Osteocyte (in vitro differentiated cells): ENCODE measurements at places on chromosomes 16 and 17.

DNA sequence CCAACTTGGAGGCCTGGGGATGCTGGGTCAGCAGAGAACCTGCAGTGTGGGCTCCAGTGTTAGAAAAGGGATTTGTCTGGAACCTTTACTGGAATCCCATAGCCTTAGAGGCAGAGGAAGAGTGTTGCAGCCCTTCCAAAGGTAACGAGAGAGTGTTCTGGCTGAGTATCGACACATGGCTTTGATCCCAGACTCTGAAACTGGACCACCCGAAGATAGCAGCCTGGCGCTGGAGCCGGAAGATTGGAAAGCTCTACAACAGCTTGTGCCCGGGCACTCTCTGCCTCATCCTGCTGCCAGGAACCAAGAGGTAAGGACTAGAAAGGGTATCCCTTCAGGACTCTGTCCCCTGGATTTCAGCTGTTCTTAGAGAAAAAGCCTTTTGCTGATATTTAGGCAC is 39.7 kb downstream of the REXO5 start:
- H3K27me3 ChIP-seq, result no peaks in the 10 kb centered on the region
- H3K4me3 ChIP-seq, result no peak overlapping the region
- peaks cover 1% of the 10 kb centered on the region for H3K36me3 ChIP-seq
- no peak overlapping the region for H3K27ac ChIP-seq
- no peak for DNase-seq

- DNase-seq, result no peak
- H3K27ac ChIP-seq, result no peak overlapping the region
- H3K4me1 ChIP-seq, result peaks cover 19% of the 10 kb centered on the region
- H3K36me3 ChIP-seq, result peaks cover 3% of the 10 kb centered on the region
- no peak overlapping the region for H3K4me3 ChIP-seq
- no peaks in the 10 kb centered on the region for H3K27me3 ChIP-seq
Measured at GRCh38 chr16:75029854-75030253, 31.0 kb downstream of the ZNRF1 start.

- no peak for DNase-seq
- H3K36me3 ChIP-seq, result no peaks in the 10 kb centered on the region
- H3K4me3 ChIP-seq, result no peak overlapping the region
Measured at GRCh38 chr17:57551321-57552079, 193.6 kb downstream of the CCDC182 start.

- no peak overlapping the region for H3K4me3 ChIP-seq
- DNase-seq, result peak; percentile 92
- peaks cover 45% of the 10 kb centered on the region for H3K4me1 ChIP-seq
- H3K36me3 ChIP-seq, result no peaks in the 10 kb centered on the region
Measured at GRCh38 chr16:85393674-85394451, 219.3 kb upstream of the GSE1 start.

DNA sequence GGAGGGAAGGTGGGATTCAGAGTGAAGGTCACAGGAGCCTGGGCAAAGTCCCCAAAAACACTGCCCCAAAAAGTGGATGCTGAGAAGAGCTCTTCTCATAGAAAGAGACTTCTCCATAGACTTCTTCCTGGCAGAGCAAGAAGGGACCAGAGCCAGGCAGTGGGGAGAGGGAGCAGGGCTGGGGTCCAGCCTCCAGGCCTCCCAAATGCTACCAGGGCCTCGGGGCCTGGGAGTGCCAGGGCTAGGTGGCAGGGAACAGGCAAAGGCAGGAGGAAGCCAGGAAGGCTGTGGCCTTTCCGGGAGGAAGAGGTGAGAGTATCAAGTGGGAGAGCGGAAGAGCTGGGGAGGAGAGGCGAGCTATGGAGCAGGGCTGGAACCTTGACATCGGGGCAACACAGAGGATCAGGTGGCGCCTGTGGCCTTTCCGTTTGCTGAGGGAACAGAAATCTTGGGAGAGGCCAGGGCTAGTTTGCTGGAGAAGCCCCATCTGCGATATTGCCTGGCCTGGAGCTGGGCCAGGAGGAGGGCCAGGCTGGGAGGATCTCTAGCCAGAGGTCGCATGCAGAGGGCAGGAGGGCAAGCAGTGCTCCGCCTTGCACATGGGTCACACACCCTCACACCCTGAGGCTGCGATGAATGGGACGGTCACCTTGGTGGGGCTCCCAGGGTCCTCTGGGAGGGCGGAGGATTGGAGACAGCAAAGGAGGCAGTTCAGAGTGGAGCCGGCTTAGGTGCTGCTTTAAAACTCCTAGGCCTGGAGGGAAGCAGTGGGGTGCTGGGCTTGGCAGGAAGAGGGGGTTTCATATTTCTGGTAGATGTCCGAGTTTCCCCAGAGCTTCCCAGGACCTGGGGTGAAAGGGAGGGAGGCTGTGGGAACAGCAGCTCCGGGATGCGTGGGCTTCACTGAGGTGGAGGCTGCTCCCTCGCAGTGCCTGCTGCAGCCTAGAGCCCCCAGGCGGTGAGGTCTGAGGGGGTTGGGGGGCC is 3.4 kb downstream of the SLC16A5 start:
- no peak for DNase-seq
- H3K27me3 ChIP-seq, result no peaks in the 10 kb centered on the region
- peaks cover 60% of the 10 kb centered on the region for H3K4me1 ChIP-seq

DNA sequence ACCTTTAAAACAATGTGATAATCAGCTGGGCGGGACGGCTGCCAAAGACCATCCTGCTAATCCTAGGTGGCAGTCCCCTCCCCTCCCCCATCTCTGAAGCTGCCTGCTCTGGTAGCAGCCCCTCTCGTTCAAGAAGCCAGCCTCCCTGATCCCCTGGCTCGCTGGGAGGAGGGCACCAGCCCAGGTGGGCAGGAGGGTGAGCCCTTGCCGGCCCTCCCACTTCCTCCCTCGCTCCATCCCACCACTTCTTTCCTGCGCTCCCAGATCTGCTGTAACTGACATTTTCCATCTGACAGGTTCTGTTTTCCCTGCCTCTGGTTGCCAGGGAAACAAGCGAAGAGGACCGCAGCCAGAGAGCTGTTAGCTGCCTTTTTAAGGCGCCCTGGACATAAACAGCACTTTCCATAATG is 155.7 kb upstream of the TNRC6C start:
- H3K36me3 ChIP-seq, result no peaks in the 10 kb centered on the region
- no peak for DNase-seq
- H3K27me3 ChIP-seq, result peaks cover 51% of the 10 kb centered on the region
- peak overlapping the region; percentile 21 for H3K27ac ChIP-seq

GRCh38 chr16:75810342-75810741 is 84.1 kb upstream of the CPHXL start:
- H3K4me3 ChIP-seq, result no peak overlapping the region
- H3K4me1 ChIP-seq, result no peaks in the 10 kb centered on the region
- H3K27ac ChIP-seq, result no peak overlapping the region
- no peak for DNase-seq
- H3K27me3 ChIP-seq, result peaks cover 6% of the 10 kb centered on the region
- no peaks in the 10 kb centered on the region for H3K36me3 ChIP-seq

- H3K36me3 ChIP-seq, result no peaks in the 10 kb centered on the region
- no peak overlapping the region for H3K27ac ChIP-seq
- H3K27me3 ChIP-seq, result peaks cover 71% of the 10 kb centered on the region
- H3K4me1 ChIP-seq, result no peaks in the 10 kb centered on the region
Measured at GRCh38 chr17:39848600-39848999, 15.5 kb downstream of the IKZF3 start.

- H3K4me1 ChIP-seq, result peaks cover 66% of the 10 kb centered on the region
- H3K4me3 ChIP-seq, result no peak overlapping the region
- no peak for DNase-seq
- no peaks in the 10 kb centered on the region for H3K27me3 ChIP-seq
- peak overlapping the region; percentile 6 for H3K27ac ChIP-seq
Measured at GRCh38 chr17:17063546-17064122, 21.4 kb downstream of the MPRIP start.

DNA sequence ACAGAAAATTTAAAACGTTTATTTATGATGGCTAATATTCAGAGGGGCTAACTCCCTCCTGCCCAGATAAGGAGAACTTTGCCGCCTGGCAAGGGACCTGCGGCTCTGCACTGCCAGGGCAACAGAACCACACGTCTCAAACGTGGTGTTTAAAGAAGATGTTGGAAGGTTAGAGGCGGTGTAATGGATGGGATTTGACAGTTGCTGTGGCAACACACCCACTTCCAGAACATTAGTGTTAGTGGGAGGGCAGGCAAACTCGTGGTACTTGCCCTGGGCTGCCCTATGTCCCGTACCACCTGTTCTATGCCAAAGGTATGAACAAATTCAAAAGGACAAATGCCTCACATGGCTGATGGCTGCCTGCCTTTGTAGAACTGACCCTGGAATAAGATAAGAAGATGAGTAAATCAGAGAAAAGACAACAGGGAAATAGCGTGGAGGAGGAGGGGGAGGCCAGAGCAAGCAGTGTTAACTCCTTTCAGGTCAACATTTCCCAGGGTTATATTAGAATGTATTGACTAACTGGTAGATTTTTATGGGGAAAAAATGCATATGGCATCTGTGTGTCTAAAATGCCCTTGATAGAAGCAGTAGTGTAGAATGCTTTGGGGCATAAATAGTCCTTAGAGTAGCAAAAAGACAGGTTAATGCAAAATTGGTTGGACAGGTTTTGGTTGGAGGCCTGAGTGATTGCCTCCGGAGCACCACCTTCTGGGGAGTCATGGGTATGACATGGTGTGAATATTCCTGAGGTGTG is 30.8 kb downstream of the HLF start:
- no peak overlapping the region for H3K27ac ChIP-seq
- no peaks in the 10 kb centered on the region for H3K4me1 ChIP-seq
- peaks cover 14% of the 10 kb centered on the region for H3K27me3 ChIP-seq
- H3K4me3 ChIP-seq, result no peak overlapping the region
- no peaks in the 10 kb centered on the region for H3K36me3 ChIP-seq

DNA sequence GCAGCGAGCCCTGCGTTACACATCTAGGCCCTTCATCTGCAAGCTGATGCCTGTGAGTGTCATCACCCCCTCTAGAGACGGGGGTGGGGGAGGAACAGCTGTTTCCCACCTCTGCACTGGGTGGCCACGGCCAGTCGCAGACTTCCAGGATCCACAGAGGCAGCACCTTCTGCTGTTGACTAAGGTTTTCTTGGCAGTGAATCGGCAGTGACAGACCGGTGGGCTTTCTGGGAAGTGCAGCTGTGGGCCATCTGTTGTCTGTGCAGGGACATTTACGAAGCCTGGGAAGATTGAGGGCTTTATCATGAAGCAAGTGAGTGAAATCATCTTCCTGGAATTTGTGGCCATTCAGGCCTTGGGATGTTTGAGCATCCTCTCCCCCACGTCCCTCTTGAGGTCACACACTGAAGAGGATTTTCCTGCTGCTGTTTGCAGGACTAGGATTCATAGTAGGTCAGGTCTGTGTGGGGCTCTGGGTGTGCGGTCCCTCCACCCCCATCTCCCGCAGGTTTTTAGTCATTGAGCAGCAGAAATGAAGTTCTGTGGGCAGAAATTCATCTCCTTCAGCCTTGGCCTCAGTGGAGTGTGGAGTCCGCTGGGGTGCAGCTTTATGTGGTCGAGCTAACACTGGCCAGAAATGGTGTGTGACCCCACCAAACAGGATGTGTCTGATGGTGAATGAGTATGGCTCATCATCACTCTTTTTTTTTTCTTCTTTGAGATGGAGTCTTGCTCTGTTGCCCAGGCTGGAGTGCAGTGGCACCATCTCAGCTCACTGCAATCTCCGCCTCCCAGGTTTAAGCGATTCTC is 12.0 kb downstream of the PGS1 start:
- no peak for DNase-seq
- peaks cover 5% of the 10 kb centered on the region for H3K36me3 ChIP-seq
- no peaks in the 10 kb centered on the region for H3K27me3 ChIP-seq
- H3K4me3 ChIP-seq, result no peak overlapping the region

DNA sequence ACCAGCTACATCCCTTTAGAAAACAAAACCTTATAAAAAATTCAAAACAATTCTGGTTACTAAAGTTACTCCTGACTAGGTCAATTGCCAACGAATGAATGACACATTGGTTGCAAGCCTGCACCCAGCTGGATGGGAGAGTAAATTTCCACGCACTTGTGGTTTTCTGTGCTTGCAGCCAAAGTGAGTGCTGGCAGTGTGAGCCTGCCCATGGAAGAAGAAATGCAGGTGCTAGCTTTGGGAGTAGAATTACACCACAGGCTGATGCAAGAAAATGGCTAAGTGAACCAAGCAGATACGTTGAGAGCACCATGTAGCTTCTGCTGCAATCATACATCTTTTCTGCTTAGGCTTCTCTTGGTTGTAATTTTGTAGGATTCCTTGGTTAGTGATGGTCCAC is 74.6 kb downstream of the SYCE1L start:
- H3K27me3 ChIP-seq, result peaks cover 26% of the 10 kb centered on the region
- H3K4me3 ChIP-seq, result no peak overlapping the region

DNA sequence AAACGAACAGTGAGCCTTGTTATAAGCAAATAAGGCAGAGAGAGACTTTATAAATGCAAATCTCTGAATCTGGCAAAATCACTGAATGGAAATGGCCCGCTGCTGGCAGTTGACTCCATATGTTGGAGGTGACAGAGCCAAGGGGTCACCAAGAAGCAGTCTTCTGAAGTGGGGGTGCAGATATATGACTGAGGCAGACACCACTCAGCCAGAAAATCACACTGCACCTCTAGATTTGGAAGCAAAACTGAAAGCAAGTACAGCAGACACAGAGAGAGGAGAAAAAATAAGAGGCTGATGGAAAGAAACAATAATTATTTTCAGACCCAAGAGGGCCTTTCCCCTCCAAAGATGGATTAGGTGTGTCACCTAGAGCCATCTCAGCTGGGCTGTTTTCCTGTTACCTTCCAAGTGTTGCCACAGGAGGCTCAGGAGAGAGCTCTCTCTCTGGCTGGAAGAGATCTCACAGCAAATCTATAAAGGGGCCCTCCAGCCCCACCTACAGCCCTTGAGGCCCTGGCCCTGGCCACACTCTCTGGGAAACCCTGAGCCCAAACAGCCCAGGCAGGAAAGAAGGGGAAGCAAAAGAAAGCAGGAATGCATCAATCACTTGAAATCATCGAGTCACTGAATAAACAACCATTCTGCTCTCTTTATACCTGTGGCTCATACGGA is 585.1 kb upstream of the PSMD7 start:
- no peak for DNase-seq
- no peaks in the 10 kb centered on the region for H3K27me3 ChIP-seq
- H3K27ac ChIP-seq, result no peak overlapping the region
- no peaks in the 10 kb centered on the region for H3K36me3 ChIP-seq

DNA sequence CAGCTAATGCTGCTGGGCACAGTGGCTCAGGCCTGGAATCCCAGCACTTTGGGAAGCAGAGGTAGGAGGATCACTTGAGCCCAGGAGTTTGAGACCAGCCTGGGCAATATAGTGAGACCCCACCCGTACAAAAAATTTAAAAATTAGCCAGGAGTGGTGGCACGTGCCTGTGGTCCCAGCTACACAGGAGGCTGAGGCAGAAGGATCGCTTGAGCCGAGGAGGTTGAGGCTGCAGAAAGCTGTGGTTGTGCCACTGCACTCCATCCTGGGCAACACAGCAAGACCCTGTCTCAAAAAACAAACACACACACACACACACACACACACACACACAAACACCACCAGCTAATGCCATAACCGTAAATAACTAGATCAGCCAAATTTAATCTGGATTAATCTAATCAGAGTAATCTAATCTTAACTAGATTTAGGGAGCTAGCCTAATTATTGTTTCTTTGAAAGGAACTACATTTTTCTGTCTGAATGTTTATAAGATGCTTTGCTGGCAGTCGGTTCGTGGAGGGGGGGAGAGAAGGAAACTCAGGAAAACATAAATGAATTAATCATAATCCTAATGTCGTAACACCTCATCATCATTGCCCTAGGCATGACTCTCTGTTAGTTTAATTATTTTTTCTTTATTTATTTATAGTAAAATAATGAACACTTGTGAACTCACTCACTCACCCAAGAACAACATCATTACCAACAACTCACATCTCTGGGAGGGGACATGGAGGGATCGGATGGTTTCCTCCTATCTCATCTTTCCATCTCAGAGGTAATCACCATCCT is 12.5 kb upstream of the RBBP6 start:
- DNase-seq, result peak; percentile 36
- H3K4me1 ChIP-seq, result no peaks in the 10 kb centered on the region
- peaks cover 25% of the 10 kb centered on the region for H3K27me3 ChIP-seq
- no peaks in the 10 kb centered on the region for H3K36me3 ChIP-seq
